ENCODE measurements at places on chromosomes 11 and 22.

- no peak for DNase-seq
Measured at GRCh38 chr11:130246270-130246669, 68.4 kb downstream of the ZBTB44 start.

DNA sequence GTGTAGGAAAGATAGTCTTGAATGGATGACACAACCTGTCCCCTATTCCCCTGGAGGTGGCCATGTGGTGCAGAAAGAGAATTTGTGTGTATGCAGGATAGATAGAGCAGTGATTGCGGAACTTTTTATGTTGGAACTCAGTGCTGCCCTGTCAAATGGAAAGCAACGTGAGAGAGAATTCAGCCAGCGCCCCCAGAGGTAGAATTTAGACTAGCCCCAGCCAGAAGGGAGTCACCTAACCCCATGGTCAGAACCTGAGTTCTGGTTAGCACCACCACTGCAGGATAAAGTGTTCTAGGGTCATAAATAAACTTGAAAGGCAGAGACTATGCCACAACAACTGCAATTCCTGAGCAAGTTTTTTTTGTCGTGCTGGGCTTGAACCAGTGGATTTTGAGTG lies 152.9 kb upstream of the GRIA4 start:
- DNase-seq = no peak

DNA sequence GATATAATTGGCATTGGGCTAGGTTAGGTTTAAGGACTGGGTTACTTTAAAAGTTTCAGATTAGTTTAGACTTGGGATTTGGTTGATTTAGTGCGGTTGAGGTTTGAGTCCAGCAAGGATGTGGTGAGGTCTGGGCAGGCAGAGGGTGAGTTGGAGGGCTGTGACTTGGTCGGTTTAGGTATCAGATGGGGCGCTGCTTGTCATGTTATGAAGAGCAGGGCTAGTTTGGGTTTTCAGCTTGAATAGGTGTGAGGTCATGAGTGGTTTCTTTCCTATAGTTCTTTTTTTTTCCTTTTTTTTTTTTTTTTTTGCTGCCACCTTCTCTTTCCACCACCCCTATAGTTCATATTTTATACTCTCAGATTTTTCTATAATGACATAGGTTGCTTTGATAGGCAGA lies 4.8 kb downstream of the CLCF1 start:
- DNase-seq = no peak

DNA sequence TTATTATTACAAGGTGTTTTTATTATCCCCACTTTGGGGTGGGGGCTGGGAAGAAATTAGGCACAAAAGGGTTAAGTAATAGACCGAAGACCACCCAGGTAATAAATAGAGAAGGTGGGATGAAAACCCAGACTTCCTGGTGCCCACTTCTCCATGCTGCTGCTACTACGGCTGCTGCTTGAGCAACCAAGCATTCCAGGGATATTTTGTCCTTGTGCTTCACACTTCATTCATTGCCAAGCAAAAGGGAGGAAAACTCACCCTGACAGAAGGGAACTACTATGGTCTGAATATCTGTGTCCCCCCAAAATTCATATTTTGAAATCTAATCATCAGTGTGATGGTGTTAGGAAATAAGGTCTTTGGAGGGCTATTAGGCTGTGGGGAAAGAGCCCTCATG lies 470.9 kb upstream of the API5 start:
- DNase-seq = no peak

GRCh38 chr11:2783536-2784082 lies 83.8 kb upstream of the KCNQ1OT1 start:
- DNase-seq = no peak

DNA sequence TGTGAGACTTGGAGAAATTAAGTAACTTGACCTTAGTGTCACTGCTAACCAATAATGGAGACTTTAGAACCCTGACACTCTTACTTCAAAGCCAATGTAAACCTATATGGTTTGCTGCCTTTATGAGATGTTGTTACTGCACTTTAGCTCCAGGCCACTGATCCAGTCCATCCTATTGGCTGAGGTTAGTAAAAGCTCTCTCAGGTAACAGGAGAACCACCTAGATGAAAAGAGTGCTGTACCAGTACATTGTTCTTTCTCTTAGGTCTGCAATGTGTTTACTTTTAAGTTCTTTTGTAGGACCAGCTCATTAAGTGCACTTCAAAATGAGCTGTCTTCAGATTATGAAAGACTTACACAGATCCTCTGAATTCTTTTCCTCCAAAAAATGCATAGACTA lies 994.0 kb upstream of the FAT3 start:
- DNase-seq = no peak

DNA sequence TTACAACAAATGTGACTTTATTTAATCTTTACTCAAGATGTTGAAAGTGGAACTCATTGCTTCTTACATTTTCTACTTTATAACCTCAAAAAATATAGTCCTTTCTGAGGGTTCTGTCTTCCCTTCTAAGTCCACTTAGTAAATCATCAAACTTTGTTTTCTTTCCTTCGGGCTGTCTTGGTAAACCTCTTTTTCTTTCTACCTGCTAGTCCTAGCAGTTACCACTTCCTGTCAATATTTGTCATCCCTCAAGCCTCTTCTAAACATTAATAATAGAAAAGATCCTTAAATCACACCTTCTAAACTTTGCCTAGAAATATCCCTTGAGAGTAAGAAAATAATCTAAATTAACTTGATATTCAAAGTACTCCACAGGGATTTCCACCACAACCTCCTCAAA lies 580.4 kb downstream of the CNTN5 start:
- DNase-seq = no peak

DNA sequence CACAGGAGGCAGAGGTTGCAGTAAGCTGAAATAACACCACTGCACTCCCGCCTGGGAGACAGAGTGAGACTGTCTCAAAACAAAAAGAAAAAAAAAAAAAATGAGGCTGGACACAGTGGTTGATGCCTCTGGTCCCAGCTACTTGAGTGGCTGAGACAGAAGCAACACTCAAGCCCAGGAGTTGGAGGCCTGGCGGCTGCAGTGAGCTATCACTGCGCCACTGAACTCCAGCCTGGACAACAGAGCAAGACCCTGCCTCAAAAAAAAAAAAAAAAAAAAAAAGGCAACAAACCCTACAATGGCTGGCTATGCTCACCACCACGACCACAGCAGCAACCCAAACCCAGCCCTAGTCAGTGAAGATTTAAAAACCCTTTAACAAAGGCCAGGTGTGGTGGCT lies 8.2 kb downstream of the NAP1L4 start:
- DNase-seq = no peak

DNA sequence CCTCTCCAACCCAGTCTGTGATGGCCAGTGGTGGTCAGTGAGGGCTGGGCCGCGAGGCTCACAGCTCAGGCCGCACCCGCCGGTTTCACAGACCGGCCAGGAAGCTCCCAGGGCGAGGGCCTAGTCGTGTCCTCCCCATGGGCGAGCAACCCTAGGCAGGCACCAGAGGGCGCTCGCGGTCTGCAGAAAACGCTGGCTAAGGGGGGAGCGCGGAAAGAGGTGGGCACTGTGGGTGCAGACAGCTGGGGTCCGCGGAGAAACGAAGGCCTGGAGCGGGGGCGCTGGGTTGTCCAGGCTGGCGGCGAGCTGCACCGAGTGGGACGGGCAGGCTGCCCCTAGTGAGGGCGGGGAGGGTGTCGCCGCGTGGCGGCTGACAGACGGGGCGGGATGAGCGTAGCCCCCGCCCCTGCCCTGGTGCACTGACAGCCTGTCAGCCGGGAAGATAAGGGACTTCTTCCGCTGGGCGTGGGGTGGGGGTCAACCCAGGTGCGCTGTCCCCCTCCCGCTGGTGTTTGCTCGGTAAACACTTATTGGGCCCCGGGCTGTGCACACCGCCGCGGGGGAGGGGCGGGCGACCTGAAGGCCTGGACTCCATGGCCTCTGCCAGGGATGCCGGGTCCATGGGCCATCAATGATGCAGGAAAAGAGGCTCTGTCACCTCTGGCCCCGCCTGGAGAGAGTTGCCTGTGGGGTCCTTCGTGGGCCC lies 7.5 kb downstream of the GP1BB start:
- DNase-seq = peak; percentile 18

DNA sequence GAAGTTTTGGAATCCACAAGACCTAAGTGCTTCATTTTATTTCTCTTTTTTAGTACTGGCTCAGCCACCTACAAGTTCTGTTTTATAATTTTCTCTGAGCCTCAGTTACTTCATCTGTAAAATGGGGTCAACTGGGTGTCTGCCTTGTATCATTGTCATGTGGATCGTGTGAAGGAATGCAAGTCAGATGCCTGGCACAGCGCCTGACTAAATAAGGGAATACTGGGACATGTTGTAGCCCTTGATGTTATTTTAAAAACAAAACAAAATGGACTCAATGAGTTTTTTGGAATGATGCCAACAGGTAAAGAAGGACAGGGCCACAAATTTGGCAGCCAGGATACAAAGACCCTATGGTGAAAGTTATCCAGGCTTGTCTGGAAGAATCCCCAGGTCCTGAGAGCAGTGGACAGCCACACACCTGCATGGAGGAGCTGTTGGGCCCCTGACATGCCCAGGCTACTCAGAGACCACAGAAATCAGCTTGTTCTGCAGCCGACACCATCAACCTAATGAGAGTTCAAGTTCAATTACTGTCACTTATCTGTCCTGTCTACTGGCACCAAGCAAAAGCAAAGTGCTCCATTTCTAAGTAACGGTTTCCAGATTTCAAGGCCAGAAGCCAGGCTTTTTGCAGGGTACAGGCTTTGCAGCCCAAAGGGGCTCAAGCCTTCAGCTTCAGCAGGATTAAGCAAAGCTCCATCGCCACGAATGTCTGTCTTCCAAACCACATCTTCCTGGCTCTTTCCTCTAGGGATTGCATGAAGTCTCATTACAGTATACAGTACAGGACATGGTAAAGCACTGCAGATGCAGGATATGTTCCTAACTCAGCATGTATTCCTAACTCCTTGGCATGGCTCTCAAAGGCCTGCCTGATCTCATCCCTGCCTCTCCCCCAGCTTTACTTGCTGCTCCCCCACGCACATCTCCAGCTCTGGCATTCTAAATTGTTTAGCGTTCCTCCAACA lies 18.4 kb downstream of the DKK3 start:
- peak; percentile 37 for DNase-seq

DNA sequence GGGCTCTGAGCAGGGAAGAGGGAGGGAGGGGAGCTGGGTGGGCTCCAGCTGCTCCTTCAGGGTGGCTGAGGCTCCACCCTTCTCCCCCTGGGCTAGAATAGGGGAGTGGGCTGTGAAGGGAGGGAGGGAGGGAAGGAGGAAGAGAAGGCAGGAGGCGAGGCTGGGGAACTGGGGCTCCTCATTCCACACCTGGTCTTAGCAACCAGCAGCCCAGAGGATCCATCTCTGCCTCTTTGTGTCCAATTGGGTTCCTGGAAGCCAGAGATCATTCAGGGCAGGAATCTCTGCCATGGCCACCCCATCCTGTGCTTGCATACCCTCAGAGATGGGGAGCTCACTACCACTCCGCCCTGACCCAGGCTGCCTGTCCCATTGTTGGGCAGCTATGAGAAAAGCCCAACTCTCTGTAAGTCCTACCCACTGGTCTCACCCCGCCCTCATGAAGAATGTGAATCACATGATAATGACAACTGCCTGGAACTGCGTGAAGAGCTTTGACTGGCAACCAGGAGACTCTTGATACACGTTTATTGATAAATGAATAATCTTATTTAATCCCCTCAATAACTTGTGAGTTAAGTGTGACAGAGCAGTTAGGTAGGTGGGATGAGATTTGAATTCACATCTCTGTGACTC lies 7.9 kb downstream of the NCF4 start:
- DNase-seq = no peak

GRCh38 chr22:33746501-33746928 lies 173.8 kb downstream of the LARGE1 start:
- no peak for DNase-seq

DNA sequence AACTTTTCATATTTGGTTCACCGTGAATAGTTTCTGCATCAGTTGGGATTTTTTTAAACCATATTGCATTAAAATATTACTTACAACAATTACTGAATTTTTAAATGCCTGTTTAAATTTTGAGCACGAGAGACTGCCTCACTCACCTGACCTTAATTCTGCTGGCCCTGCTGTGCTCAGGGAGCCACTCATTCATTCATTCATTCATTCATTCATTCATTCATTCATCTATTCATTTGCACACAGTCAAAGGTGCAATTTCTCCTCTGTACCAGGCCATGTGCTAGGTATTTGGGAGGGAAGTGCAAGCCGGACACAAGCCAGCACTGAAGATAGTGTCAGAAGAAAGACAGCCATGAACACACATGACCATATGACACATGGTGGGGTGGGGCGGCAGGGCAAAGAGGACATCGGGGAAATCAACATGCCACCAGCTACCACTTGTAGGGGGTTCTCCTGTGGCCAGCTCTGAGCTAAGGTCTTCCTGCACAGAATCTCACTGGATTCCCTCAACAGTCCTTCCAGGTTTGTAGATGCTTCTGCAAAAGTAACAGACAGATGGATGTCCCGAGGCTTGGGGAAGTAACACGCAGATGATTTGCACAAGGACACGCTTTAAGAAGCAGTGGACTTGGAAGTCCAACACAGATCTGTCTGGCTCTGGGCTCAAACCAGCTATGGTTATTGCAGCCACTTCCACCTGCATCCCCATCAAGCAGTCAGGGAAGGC lies 568 bp upstream of the CSF2RB start:
- no peak for DNase-seq
